CD4-positive, alpha-beta T cell treated with Interleukin-15 for 4 hours (primary cell): ENCODE measurements at places on chromosomes 2 and 18.

DNA sequence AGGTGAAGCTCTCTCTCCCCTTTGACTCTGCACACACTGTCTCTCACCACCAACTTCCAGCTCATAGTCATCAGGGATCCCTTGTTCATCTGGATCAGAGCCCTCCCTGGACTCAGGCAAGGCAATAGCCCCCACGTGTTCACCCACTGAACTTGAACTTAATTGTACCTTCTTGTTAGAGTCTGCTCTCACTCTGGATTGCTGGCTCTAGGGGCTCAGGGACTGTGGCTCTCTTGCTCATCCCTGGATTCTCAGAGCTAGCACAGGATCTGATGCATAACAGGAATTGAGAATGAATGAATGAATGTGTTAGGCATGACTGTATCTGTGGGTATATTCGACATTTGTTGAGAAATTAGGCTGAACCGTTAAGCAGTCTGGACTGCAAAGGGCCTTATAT lies 16.7 kb upstream of the ASAP2 start:
- no peak for DNase-seq

GRCh38 chr2:189260361-189260814 lies 80.8 kb upstream of the COL5A2 start:
- no peak for DNase-seq

- no peak for DNase-seq
Observed at GRCh38 chr2:96423291-96423690, 81.9 kb downstream of the NEURL3 start.

GRCh38 chr2:25341011-25341727 lies 556 bp downstream of the DNMT3A start:
- no peak for DNase-seq
